ENCODE measurements at places on chromosomes 7 and 10. TPM values are rescaled to one million over a fixed set of nuclear protein-coding genes. Genes with fewer than 3 reads are reported as not detected.

Gene OGDHL
- not detected for total RNA-seq

Gene NOS3
- 185 TPM for total RNA-seq

Gene SPACDR
- not detected for total RNA-seq

Gene DRGX
- not detected for total RNA-seq

Gene AGMO
- not detected for total RNA-seq

Gene SLC16A12
- total RNA-seq, result not detected

Gene POLR2J2
- total RNA-seq, result not detected

Gene RHOBTB1
- 13.6 TPM for total RNA-seq

Gene MSMB
- total RNA-seq, result not detected

DNA sequence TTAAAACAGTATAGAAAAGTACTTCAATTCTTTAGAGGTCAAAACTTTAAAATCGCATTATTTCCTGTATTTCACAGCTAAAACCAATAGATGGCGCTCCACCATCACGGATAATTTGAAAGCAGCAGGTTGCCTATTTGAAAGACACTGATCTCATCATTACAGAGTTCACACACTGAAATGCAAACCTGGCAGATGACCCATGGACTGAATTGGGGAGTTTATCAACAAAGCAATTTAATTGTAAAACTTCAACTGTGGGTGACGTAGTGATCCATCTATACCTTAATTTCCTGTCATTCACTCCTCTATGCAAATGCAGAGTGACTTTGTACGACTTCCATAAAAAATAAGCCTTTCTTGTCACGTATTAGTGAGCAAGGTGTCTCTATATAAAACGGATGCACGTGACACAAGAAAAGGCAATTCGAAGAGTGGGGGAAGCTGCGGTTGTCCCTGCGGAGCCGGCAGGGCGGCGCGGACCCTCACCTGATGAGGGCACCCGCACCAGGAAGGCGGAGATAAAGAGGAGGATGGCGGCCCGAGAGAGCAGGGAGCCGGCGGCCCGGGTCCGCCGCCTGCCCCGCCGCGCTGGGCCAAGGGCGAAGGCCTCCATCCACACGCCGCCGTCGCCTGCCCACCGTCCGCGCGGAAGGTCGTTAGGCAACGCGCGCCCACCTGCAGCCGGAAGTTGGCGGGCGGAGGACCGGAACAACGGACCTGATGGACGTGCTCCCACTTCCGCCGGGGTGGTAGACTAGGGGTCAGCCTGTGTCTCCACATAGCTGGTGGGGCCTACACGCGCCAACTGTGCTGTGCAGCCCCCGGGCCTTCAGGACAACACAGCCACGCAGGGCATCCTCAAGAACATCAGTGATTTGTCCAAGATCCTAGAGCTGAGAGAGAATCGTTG, at the start of gene ZPBP:
ZPBP (minus strand) TSS at position 668 of the 913 bp plus-strand sequence; CDS start at position 616, 52 bp downstream.
- no peaks in the 10 kb centered on the region for H3K36me3 ChIP-seq
- no peaks in the 10 kb centered on the region for H3K27me3 ChIP-seq
- no peak for DNase-seq
- H3K4me1 ChIP-seq, result peaks cover 5% of the 10 kb centered on the region
- H3K4me3 ChIP-seq, result peak within 1 kb of the TSS; percentile 51

- H3K4me1 ChIP-seq, result peaks cover 12% of the 10 kb centered on the region
- H3K36me3 ChIP-seq, result no peaks in the 10 kb centered on the region
- H3K27me3 ChIP-seq, result no peaks in the 10 kb centered on the region
- peak overlapping the region; percentile 71 for H3K4me3 ChIP-seq
Observed at GRCh38 chr10:128125416-128125943, 743 bp downstream of the MKI67 start.

DNA sequence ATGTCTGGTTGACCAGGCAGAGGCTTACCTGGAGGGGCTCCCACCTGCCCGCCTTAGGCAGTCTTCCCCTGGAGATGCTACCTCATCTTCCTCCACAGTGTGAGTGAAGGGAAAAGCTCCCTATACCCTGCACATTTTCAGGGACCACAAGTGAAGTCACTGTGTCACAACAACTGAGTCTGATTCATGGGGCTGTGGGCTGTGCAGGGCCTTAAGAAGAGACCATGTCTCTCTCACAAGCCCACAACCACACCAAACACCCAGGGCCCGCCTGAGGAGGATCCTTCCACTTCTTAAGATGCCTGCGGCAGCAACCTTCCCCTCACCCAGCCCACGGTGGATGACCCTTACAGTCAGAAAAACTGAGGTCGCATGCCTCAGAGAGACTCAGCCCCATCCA, 118.3 kb downstream of the KMT2E start:
- DNase-seq, result no peak
- H3K27me3 ChIP-seq, result no peaks in the 10 kb centered on the region
- H3K36me3 ChIP-seq, result peaks cover 5% of the 10 kb centered on the region
- H3K4me1 ChIP-seq, result no peaks in the 10 kb centered on the region
- H3K4me3 ChIP-seq, result no peak overlapping the region

- no peak overlapping the region for H3K27ac ChIP-seq
- DNase-seq, result peak; percentile 24
- no peaks in the 10 kb centered on the region for H3K36me3 ChIP-seq
- H3K27me3 ChIP-seq, result no peaks in the 10 kb centered on the region
Observed at GRCh38 chr10:117503244-117504205, 39.0 kb upstream of the EMX2 start.

GRCh38 chr10:11208908-11209829, 191.5 kb downstream of the CELF2 start:
- no peak overlapping the region for H3K4me3 ChIP-seq
- H3K27ac ChIP-seq, result no peak overlapping the region
- DNase-seq, result no peak
- no peaks in the 10 kb centered on the region for H3K4me1 ChIP-seq

DNA sequence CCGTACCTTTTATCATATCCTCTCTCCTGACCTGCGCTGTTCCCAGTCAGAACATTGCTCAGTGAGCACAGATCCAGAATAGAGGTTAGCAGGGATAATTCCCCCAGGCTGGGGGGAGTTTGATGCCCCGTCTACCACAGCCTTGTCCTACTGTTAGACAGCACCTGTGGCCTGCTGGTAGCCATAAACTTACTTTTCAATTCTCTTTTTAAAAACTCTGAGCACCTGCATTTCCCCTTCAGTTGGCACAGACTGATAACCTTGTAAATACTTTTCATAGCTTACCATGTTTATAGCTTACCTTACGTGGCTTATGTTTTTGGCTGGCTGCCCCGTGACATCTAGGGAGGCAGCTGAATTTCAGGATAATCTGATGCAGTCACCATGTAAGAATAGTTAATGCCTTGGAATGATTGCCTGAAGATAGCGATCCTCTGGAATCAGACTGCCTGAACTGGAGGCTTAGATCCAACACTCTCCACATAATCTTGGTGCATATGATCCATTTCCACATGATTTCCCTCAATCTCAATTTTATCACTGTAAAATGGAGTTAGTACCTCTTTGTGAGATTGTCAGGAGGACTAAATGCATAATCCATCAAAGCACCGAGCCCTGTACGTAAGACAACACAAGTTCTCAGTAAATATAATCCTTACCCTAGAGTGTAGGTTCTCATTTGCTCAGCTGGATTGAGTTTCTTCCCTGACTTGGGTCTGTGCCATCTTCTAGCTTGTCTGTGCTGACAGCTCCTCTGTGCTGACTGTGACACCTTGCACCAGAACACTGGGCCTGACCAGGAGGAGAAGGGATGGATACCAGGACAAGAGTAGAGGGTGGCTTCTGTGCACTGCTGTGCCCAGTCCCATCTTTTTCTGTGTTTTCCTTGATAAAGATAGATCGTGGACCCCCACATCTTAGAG, 111.7 kb upstream of the GJD4 start:
- no peaks in the 10 kb centered on the region for H3K27me3 ChIP-seq
- H3K4me3 ChIP-seq, result no peak overlapping the region
- DNase-seq, result no peak
- no peaks in the 10 kb centered on the region for H3K4me1 ChIP-seq
- H3K36me3 ChIP-seq, result no peaks in the 10 kb centered on the region
- H3K27ac ChIP-seq, result no peak overlapping the region

DNA sequence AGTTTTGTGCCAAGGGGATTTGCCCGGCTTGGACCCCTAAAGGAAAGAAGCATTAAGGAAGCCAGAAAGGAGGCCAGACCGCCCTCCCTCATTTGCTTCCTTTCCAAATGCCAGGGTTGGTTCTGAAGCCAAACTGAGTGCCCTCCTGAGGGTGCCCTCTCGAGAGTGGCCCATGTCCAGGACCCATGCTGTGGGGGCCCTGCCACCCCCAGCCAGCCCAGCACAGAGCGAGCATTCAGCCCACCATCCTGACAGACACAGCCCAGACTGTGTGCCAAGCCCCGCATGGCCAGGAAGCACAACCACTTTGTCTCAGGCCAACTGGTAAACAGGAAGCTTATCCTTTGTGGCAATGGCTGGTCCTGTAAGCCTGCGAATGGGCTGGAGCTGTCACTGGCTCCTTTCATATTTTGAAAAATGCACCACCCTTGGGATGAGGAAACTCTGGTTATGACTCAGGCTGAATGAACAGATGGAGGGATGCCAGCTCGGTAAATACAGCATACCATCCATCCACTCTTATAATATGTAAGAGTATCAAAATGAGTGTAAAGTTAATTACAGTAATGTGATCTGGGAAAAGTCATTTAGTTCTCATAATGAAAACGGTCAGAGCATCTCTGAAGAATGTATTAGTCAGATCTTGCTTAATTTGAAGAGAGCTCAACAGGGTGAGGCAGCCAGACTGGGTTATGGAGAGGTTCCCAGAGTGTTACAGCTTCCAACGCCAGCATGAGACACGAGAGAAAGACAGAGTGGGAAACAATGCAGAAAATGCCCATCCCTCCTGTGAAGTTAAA, 65.0 kb downstream of the STK17A start:
- peak overlapping the region; percentile 96 for H3K27ac ChIP-seq
- H3K4me1 ChIP-seq, result peaks cover 42% of the 10 kb centered on the region
- no peaks in the 10 kb centered on the region for H3K27me3 ChIP-seq
- H3K36me3 ChIP-seq, result no peaks in the 10 kb centered on the region
- peak overlapping the region; percentile 60 for H3K4me3 ChIP-seq

- H3K4me3 ChIP-seq, result no peak overlapping the region
- no peaks in the 10 kb centered on the region for H3K36me3 ChIP-seq
- DNase-seq, result no peak
- no peak overlapping the region for H3K27ac ChIP-seq
- H3K4me1 ChIP-seq, result no peaks in the 10 kb centered on the region
- no peaks in the 10 kb centered on the region for H3K27me3 ChIP-seq
Observed at GRCh38 chr7:1386623-1387220, 72.5 kb downstream of the MICALL2 start.

DNA sequence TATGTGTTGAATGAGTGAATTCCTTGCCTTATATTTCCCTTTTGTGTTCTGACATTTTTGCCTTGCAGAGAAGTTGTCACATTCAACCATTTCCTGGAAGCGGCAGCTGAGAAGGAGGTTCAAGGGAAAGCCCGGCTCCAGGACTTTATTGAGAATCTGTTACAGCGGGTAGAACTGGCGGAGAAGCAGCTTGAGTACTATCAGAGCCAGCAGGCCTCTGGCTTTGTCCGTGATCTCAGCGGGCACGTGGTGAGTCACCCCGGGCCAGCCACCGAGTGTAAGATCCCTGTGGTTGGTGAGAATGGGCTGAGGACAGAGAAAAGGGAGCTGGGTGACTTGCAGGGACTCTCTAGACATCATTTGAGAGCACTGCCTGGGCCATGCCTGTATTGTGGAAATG, 14.2 kb downstream of the ZNF365 start:
- no peak overlapping the region for H3K4me3 ChIP-seq
- H3K4me1 ChIP-seq, result no peaks in the 10 kb centered on the region
- H3K27ac ChIP-seq, result no peak overlapping the region
- no peak for DNase-seq

DNA sequence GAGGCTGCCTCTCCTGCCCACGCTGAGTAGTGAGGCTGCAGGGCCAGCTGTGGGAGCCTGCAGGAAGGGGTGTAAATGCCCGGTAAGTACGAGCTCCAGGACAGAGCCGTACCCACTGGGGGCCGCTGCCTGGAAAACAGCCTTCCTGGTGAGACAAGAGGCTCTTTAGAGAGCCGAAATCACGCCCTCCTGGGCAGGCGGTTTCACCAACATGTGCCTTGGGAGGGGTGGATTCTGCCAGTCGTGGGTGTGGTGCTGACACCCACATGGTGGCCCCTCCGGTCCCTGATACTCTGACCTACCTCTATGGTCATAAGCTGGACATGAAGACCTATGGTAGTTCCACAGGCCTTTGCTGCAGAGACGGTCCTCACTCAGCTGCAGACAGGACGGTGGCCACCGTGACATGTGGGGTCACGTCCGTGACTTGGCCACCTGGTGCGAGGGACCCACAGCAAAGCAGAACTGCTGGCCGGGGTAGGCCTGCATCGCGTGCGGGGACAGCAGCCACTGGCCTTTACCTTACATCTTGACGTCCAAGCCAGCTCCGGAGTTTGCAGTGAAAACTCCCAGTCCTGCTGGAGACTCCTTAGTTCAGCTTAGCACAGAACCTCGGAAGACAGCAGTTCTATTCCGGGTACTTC, 46.9 kb downstream of the PITRM1 start:
- no peaks in the 10 kb centered on the region for H3K27me3 ChIP-seq
- H3K4me1 ChIP-seq, result peaks cover 7% of the 10 kb centered on the region
- H3K27ac ChIP-seq, result no peak overlapping the region
- peaks cover 24% of the 10 kb centered on the region for H3K36me3 ChIP-seq
- DNase-seq, result no peak
- H3K4me3 ChIP-seq, result no peak overlapping the region

DNA sequence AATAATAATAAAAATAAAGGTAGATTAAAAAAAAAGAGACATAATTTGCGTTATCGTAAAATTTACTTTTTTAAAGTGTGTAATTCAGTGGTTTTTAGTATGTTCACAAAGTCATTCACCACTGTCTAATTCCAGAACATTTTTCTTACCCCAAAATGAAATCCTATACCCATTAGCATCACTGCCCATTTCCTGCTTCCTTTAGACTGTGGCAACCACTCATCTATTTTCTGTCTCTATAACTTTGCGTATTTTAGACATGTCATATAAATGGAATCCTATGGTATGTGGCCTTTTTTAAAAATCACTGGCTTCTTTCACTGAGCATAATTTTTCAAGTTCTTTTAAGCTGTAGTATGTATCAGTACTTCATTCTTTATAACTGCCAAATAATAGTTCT, 53.6 kb downstream of the KAT6B start:
- no peak for DNase-seq
- H3K4me3 ChIP-seq, result no peak overlapping the region
- no peaks in the 10 kb centered on the region for H3K36me3 ChIP-seq
